Activated CD8-positive, alpha-beta memory T cell treated with anti-CD3 and anti-CD28 coated beads, Interleukin-2, amount 10 ng/mL, durations not matched to agents 7 days and 5 days (primary cell): ENCODE measurements at places on chromosomes 7 and 10. TPM values are rescaled to one million over a fixed set of nuclear protein-coding genes. Genes with fewer than 3 reads are reported as not detected.

DNA sequence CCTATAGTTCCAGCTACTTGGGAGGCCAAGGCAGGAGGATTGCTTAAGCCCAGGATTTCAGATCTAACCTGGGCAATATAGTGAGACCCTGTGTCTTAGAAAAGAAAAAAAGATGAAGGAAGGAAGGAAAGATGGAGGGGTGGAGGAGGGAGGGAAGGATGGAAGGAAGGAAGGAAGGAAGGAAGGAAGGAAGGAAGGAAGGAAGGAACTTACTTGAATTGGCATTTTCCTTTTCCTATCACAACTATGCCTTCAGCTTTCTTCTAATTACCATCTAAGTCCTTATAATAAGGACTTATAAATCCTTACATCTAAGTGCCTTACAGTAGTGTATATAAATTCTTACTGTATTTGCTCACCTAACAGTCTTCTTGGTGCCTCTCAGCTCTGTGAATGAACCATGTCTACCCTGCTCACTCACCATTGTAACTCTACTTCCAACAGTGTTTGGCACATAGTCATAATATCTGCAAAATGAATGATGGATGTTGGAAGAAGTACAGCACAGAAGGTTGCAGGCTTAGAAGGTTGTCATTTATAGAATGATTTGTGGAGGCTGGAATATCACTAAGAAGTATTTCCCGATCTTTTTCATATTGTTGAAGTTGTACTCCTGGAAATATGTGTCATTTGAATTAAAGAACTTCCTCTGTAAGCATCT lies 125.5 kb downstream of the KIAA1217 start:
- H3K4me1 ChIP-seq, result no peaks in the 10 kb centered on the region
- no peak for DNase-seq
- no peak overlapping the region for H3K27ac ChIP-seq
- no peaks in the 10 kb centered on the region for H3K27me3 ChIP-seq

- peaks cover 38% of the 10 kb centered on the region for H3K4me1 ChIP-seq
- H3K27me3 ChIP-seq, result peaks cover 2% of the 10 kb centered on the region
- H3K36me3 ChIP-seq, result peaks cover 33% of the 10 kb centered on the region
- no peak for DNase-seq
Observed at GRCh38 chr10:95694665-95695064, 938 bp upstream of the TCTN3 start.

DNA sequence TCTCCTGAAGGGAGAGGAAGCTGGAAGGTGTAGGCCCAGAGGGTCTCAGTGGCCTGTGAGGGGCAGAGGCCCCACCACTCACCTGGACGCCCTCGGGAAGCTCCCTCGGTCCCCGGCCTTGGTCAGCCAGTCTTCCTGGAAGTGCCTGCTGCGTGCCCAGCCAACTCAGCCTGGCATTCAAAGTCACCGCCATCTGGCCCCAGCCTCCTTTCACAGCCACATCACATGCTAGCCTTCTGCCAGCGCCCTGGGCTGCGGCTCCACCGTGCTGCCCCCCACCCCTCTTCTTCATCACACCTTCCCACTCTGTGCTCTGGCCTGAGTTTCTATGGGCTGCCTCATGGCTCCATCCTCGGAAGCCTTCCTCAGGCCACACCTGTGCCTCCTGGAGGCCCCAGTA lies 98.0 kb downstream of the ZMIZ1 start:
- no peaks in the 10 kb centered on the region for H3K36me3 ChIP-seq
- H3K4me3 ChIP-seq, result no peak overlapping the region
- no peaks in the 10 kb centered on the region for H3K27me3 ChIP-seq
- H3K27ac ChIP-seq, result no peak overlapping the region
- H3K4me1 ChIP-seq, result no peaks in the 10 kb centered on the region

PDGFA gene
- total RNA-seq, result 2.3 TPM

ADIRF gene
- not detected for total RNA-seq

DNA sequence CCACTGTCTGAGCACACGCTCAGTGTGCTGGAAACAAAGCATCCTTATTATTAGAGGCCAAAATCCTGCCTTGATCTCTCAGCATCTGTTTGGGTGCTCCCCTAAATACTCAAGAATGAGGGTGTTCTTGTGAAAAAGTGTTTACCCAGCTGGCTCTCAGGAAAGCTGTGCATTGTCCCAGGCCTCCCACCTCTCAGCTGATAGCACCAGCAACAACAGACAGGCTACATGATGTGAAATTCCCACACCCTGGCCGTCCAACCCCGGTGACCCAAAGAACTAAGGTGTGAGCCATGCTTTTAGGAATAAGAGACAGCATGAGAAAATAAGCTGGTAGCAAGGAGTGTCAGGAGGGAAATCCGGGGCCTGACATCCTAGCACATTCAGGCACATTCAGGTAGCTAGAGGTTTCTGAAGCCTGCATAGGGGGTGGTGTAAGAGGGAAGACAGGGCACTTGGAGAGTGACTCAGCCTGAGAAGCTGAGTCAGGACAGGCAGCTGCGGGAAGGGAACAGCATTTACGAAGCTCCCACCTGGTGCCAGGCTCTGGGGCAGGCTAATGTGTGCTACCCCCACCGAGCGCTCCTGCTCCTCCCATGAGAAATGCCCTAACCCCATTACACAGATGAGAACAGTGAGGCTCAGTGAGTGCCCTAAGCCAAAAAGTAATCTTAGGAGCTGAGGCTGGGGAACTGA lies 205.6 kb downstream of the GRID1 start:
- H3K27ac ChIP-seq, result no peak overlapping the region
- DNase-seq, result no peak
- no peaks in the 10 kb centered on the region for H3K36me3 ChIP-seq
- no peak overlapping the region for H3K4me3 ChIP-seq
- H3K27me3 ChIP-seq, result no peaks in the 10 kb centered on the region

- no peak overlapping the region for H3K4me3 ChIP-seq
- no peak for DNase-seq
- H3K36me3 ChIP-seq, result no peaks in the 10 kb centered on the region
- no peaks in the 10 kb centered on the region for H3K4me1 ChIP-seq
- no peak overlapping the region for H3K27ac ChIP-seq
- H3K27me3 ChIP-seq, result no peaks in the 10 kb centered on the region
Observed at GRCh38 chr7:80659120-80660055, 20.9 kb downstream of the CD36 start.

- no peak overlapping the region for H3K4me3 ChIP-seq
- DNase-seq, result no peak
- peaks cover 2% of the 10 kb centered on the region for H3K4me1 ChIP-seq
- no peak overlapping the region for H3K27ac ChIP-seq
Observed at GRCh38 chr7:69430384-69431021, 167.8 kb upstream of the AUTS2 start.
